ENCODE measurements at places on chromosomes 12 and 14.

GRCh38 chr14:90645842-90646443, 170.3 kb downstream of the TTC7B start:
- DNase-seq = no peak

DNA sequence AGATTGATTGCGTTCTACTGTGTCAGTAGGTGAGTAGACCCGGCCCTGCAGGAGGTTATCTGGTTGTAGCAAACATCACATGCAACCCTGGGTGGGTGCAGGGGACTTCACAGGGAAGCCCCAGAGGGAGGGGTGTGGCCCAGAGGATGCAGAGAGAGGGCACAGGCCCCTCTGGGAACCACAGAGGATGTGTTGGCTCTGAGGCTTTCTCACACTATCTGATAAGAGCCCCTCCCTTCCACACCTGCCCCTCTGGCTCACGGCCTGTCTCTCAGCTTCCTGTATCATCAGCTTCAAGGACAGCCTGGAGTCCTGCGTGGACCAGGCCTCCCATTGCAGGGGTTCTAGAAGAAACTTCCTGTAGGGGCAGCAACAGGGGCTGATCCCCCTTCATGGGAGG, 101.9 kb downstream of the RIN3 start:
- DNase-seq = peak; percentile 38

DNA sequence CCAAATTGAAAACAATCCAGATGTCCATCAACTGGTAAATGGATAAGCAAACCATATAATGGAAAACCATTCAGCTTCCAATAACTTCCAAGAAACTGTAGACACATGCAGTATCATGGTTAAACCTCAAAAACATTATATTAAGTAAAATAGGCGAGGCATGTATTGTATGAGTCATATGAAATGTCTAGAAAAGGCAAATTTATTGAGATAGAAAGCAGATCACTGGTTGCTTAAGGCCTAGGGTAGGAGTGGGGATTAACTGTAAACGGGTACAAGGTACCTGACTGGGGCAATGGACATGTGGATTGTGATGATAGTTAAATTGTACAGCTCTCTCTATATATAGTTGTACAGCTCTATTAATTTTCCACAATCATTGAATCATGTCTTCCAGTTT, 21.3 kb upstream of the PAPLN start:
- no peak for DNase-seq

DNA sequence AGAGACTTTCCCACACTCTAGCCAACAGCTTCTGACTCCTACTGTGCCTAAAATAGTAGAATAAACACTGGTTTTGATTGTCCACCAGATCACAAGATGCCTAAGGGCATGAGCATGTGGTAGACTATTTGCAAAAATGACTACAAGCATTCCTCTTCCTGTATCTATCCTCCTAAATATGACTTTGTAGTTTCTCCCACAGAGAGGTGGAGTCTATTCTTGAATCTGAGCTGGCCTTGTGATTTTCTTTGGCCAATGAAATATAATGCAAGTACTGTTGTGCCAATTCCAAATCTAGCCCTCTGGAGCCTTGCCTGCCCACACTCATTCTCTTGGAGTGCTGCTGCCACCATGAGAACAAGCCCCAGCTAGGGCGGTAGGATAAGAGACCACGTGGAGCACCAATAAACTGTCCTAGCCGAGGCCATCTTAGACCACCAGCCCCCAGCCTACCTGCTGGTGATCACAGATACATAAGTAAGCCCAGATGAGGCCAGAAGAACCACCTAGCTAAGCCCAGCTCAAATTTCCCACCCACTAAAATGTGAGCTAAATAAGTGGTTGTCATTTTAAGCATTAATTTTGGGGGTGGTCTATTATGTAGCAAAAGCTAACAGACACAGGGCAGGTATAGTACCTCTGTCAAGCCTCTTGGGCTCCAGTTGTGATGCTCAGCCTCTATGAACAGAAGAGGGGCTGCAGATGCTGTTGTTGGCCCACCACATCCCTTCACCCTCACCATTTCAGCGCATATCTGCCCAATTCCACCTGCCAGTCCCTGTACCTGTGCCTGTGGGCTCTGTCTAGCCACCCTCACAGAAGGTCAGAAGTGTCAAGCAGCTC, 17.9 kb downstream of the ZFP36L1 start:
- no peak for DNase-seq

GRCh38 chr14:66359500-66359899, 126.7 kb upstream of the CCDC196 start:
- DNase-seq = no peak

- peak; percentile 24 for DNase-seq
These were observed 790 bp downstream of the DYNC1H1 start for GRCh38 chr14:101965181-101965544.

- DNase-seq = no peak
These were observed 3.6 kb upstream of the BATF start for GRCh38 chr14:75518625-75519024.

DNA sequence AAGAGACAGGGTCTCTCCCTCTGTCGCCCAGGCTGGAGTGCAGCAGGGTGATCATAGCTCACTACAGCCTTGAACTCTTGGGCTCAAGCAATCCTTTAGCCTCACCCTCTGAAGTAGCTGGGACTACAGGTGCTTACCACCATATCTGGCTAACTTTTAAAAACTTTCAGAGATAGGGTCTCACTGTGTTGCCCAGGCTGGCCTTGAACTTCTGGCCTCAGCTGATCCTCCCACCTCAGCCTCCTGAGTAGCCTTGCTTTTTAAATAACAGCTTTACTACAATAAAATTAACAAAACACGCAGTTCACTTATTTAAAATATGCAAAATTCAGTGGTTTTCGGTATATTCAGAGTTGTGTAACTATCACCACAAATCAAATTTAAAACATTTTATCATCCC, 79.0 kb downstream of the RCOR1 start:
- DNase-seq = no peak

GRCh38 chr12:94247246-94247645, 98.9 kb downstream of the PLXNC1 start:
- DNase-seq = no peak

- DNase-seq = no peak
These were observed 9.7 kb downstream of the PDE6H start for GRCh38 chr12:14982562-14982961.

DNA sequence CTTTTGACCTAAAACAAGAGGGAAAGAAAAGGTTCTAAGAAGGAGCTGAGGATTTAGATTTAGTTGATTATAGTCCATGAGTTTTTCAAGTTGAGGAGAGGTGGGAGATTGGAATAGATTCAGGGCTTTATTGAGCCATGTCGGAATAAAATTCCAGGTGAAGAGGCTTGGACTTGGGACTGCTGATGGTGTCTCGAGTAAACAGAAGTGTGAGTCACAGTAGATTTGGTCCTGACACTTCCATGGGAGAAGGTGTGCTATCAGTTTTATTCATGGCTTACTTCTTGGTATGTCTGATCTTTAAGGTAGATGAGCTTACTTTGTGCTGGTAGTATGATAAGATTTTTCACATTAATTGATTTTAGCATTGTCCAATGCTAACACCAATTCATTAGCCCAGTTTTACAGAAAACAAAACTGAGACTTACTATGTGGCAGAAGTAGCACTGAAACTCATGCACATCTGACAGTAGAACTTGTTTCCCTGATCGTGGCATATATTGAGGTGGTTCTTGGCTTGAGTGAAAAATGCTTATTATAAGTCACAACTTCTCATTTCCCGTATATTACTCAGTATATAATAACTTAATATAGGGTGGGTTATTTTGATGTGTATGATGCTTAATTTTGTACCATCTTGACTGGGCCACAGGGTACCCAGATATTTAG, 172.4 kb upstream of the IGF1 start:
- no peak for DNase-seq

DNA sequence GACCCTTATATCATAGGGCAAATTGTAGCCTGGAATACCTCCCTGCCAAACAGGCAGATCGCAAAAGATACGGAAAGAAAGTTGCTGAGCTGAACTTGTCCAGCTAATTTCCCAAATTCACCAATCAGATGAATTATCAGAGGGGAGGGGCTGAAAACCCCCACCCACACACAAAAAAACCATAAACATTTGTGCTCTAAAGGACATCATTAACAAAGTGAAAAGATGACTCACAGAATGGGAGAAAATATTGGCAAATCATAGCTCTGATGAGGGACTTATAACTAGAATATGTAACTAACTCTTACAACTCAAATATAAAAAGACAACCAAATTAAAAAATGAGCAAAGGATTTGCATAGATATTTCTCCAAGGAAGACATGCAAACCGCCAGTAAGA, 36.3 kb downstream of the PTHLH start:
- no peak for DNase-seq

DNA sequence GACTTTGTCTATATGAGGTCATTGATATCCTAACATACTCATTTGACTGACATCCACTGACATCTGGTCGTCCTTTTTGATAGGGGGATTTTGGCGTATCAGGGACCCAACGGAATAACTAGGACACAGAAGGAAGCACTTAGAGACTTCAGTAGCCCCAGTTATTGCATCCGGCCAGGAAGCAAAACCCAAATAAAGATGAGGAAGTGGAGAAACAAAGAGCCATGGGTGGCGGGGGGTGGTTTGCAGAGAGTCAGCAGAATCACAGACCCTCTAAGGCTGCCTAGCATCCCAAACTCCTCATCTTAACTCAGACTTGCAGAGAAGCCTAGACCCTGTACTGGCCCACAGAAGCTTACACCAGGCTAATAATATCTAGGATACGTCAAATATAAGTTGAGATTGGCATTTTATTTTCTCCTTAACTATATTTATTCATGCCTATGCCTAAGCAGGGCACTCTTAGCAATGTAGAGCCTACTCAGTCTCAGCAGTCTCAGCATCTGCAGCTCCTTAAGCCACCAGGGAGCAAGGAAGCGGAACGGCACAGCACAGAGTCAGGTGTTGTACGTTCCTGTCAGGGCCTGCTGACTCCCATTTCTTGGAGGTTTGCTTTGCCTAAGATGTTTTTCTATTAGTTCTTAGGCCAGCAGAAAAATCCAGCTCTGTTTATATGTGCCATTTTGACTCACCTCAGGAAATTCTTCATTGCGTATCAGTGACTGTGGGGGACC, 45.1 kb downstream of the KCNA1 start:
- no peak for DNase-seq

GRCh38 chr14:37138898-37139297, 33.5 kb downstream of the SLC25A21 start:
- no peak for DNase-seq

DNA sequence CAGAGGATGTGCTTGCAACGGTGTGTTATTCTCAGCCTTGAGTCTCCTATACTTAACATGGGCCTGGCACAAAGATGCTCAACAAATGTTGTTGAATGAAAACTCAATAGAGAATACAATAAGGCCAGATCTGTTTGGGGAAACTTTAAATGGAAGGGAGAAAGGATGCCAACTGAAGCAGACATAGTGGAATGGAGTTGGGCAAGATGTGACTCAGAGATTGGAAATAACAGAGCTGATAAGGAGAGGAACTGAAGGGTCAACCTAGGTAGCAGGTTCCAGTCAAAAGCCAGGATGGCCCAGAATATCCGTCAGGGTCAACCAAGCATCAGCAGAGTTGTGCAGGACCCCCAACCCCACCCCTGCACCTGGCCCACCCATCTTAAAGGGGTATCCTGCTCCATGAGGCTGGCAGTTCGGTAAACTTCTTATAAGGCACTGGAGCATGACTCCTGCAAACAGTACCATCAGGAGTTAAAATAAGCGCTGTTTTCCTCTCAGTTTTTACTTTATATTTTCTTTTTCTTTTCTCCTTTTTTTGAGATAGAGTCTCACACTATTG, 1.1 kb upstream of the BCDIN3D start:
- DNase-seq = no peak

DNA sequence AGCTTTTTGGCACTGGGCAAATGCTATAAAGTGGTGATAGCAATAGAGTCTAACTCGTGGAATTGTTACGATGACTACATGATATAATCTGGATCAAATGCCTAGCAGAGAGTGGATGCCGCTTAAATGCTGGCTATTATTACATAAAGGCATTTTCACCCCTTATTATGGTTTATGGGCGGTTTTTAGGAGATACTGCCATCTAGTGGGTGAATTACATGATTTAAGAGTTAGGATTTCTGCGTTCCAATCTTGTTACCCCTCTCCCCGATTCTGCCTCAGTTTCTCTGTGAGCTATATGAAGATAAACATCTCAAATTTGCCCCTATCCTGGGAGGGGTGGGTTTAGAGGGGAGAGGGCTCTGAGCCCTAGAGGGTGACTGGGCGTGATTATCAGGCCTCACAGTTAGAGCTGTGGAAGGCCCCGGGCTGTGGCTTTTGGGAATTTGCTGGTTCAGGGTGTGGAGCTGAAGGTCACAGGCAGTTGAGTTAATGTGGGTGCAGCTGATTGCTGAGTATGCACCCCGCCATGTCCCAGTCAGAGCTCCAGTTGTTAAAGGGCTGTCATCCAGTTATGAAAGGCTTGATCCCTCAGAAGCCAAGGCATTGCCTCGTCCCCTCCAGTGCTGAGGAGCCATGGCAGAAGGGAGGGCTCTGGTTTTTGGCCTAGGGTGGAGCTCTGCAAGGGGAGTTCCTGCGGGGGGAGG, 14.4 kb downstream of the CLSTN3 start:
- no peak for DNase-seq

DNA sequence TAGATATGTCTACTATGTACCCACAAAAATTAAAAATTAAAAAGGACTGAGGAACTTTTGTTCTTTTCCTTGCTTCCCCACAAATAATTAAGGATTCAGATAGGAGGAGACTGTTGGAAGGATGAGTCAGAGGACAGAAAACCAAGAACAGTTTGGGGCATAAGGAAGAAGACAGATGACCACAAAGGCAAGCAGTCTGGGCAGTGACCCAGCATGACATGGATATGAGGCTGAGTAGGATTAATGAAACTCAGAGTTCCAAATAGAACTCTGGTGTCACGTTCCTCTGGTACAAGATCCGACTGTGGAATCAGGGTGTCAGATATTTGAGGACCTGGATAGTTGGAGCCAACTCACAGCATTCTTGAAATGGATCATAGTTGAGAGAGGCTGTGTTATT, 89.3 kb upstream of the SLC38A4 start:
- no peak for DNase-seq
